ENCODE measurements at places on chromosomes 3 and 15. TPM values are rescaled to one million over a fixed set of nuclear protein-coding genes. Genes with fewer than 3 reads are reported as not detected.

DNA sequence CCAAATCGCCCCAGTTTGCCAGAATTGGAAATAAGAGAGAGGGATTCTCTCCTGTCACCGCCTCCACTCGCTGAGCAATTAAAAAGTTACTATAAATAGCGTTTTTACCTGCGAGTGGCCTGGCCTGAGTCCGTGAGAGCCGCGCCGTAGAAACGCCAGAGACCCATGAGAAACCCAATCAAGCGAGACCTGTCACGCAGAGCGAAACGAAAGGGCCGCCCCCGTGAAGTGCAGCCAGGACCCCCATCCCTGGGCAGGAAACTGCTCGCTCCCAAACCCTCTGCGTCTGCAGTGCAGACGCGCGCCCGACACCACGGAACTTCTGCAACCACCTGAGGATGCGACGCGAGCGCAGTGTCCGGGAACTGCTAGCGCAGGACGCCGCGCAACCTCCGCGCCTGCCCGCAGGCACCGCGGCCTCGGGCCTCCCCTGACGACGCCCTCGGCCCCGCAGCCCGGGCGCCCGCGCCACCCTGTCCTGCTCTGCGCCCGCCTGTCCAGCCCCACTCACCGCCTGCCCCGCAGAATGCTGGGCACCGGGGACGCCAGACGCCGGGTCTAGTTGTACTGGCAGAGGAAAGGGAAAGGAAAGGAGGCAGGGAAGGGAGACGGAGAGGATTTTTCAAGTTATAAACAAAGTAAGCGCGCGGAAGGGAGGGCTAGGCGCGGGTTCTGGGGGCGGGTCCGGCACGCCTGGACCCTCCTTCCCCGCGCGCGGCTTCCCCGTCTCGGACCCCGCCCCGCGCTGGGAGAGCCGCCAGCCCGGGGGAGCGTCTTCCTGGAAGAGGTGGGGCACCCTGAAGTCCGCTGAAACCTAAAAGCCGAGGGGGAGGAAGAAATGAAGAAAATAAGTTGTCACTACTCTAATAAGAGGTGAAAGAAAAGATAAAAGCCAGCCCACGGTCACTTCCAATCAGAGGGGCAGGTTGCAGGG, at the start of gene PLSCR4:
PLSCR4 (minus strand) TSS at position 657 of the 934 bp plus-strand sequence. CDS start 29,034 bp downstream, outside the sequence.
- DNase-seq = peak; percentile 92

DNA sequence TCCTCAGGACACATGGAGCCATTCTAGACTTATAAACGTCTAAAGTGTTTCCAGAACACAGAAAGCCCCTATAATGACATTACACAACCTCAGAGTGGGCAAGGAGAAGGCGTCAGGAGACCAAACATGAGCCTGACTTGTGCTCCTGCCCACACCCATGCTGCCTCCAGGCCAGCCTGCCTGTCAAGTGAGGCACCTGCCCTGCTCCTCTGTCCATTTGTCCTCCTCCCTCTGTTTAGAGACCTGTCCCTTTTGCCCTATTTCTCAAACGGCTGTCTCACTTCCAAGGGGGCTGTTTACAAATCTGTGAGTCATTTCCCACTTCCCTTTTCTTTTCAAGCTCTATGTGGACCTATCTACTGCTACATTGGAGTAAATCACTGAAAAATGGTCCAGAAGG, 21.0 kb downstream of the ZDHHC3 start:
- DNase-seq = peak; percentile 83

- peak; percentile 44 for DNase-seq
Observed at GRCh38 chr3:11555881-11556633, 87.7 kb downstream of the VGLL4 start.

- no peak for DNase-seq
Observed at GRCh38 chr3:196998966-196999760, 30.5 kb downstream of the MELTF start.

DNA sequence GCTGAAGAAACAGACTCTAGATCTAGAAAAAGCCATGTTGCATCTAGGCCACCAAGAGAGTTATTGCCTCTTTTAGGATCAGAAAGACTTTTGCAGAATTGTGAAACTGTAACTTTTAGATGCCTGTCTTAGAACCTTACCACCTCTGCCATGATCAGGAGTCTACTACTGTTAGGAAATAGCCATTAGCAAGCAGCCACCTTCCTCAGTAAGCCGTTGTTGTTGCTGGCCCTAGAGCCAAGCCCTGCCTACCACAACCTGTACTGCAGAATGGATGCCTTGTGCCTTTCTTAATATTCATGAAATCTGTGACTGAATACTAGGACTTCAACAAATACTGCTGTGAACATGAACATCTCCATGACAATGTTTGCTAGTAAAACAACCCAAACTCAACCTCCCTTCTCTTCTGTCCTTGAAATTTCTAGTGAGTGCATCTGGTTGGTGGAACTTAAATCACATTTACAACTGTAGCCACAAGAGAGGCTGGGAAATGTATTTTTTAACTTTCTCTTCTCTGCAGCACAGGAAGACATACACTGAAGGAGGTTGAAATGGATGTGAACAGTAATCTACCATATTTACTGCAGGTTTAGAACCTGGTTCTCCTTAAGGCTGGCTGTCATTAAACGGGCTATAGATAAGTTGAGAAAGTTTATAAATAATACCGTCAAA, 20.7 kb downstream of the RASA2 start:
- DNase-seq = no peak

- DNase-seq = no peak
Observed at GRCh38 chr3:111797171-111797615, 61.9 kb upstream of the PHLDB2 start.

DNA sequence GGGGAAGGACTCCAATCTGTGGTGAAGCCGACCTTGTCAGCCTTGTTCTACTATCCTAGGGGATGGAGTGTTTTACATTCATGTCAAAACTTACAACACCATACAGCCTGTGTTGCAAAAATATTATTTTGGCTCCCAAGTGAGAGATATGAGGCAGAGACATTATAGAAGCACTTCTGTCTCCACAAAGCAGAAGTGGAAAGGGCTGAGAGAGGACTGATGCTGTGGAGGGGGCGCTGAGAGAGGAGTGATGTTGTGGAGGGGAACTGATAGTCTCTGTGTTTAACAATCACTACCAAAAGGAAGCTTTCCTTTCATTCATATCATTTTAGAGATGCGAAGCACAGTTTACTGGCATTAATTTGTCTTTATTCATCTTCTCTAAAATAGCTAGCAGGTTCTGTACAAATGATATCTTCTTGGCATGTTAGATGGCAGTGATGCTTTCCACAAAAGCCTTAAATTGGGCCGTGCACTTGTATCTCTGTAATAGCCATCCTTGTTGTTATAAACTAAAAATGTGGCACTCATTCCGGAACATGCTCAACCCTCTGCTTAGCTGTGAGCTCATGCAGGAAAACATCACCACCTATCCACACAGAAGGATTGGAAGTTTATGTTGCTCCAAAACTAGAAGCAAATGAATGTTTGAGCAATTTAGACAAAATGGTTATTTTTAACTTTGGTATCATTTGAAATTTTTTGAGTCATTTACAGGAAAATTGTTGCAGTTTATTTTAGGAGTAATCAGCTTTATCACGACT, 134.6 kb upstream of the TP63 start:
- DNase-seq = no peak

DNA sequence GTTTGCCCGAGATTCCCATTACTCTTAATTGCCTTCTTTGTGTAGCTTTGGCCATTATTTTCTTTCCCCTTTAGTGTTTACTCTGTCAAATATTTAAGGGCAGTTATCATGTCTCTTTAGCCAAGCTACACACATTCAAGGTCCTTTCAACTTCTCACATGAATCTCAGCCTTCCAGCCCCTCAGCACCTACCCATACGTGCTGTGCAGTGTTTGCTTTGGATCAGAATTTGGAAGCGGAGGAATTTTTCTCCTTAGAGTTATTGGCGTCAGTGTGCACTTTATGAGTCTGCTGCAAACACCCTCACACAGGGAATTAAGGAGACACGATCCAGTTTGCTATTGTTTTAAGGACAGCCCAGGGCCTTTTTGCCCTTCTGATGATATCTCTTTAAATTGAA, 231.6 kb downstream of the CACNA2D3 start:
- no peak for DNase-seq

DNA sequence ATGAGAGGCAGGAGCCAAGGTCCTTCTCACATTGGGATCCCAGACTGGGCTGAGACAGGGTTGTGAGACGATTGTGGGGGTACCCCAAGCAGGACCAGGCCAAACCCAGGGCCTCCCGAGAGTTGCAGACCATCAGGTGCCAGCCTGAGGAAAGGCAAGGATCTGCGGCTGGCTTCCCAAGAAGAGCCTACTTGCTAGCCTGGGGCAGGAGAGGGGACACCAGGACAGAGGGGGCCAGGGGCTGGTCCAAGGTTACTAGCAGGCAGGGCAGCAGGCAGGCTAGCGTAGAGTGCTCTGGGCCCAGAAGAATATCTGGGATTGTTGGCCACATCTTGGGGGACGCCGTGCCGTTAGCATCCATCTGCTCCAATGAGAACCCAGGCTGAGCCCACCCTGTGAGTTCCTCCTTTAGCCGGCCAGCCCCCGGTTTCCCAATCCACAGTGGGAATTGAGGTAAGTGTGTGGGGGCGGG, 546 bp downstream of the CISH start:
- no peak for DNase-seq

GRCh38 chr3:188432802-188433520, 279.0 kb downstream of the LPP start:
- peak; percentile 70 for DNase-seq

The TRPC1 gene
- total RNA-seq = 5.2 TPM

The CEMIP gene
- total RNA-seq = 0.26 TPM

The MEIS2 gene
- 6.3 TPM for total RNA-seq
